ENCODE measurements at places on chromosomes 3 and 15. TPM values are rescaled to one million over a fixed set of nuclear protein-coding genes. Genes with fewer than 3 reads are reported as not detected.

DNA sequence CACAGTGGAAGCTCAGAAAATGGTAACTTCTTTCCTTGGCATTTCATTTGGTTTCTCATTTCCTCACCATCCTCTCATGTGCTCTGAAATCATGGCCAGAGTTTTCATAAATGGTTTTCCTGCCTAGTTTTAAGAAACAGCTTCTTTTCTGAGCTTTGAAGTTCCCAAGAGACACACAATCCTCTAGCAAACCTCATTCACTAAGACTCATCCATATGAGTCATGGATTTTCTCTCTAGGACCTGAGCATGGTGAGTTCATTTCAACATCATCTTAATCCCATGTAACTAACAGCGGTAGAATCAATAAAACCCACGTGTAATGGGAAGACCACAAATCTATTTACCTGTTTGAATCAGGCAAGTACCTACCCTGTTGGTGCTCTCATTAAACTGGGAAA lies 274.5 kb upstream of the LRTM1 start:
- DNase-seq, result no peak

GRCh38 chr3:96970211-96970610 lies 155.8 kb downstream of the EPHA6 start:
- no peak for DNase-seq

GRCh38 chr3:4343258-4343657 lies 40.1 kb downstream of the SETMAR start:
- no peak for DNase-seq

DNA sequence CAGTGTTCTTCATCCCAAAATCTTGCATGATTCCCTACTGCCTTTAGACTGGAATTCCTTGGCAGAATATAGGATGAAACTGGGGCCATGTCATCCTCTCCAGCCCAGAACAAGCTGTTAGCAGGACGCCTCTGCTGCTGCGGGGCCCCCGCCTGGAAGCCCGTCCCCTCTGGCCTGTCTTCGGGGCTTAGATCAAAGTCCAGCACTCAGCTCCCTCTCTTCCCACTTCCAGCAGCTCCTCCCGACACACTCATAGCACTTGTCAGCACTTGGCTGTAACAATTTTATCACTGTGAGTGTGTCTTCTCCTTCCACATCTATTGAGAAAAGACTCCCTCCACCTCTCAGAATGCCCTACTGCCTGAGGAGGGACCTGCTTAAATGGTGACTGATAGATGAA lies 112.0 kb upstream of the HACD2 start:
- DNase-seq, result no peak

DNA sequence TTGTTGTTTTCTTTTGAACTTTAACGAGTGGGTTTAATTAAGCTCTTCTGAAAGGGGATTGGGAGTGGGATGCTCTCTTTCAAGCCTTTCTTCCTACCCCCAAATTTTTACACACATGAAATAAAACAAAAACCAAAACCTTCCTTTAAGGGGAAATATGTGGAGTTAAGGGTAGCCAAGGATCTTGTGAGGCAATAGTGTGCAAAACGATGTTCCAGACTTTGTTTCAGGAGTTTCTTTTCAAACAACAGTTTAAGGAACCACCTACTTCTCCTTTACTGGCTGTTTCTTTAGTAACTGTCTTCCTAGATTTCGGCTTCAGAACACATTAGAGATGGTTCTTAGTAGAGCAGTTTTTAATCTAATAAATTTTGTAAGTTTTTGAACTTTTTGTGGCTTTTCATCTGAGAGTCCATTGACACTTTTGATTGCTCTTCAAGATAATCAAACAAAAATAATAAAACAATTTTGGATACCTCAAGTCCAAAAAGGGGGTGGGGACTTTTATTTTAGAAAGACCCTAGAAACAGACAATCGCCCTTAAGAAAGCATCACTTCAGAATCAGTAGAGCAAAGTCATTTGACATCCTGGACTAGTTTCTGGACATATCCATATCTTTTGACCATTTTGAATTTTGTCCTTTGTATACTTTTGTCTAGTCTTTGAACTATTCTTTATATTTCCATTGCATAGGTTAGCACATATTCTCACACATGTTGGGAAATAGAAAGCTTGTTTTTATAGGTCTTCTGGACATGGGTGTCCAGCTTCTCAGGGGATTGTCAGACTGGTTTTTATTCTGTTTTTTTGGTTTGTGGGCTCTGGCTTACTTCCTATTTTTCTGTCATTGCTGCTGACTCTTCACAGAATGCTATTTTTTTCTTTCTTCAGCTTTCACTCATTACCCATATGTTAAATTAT lies 6.0 kb downstream of the DIPK2A start:
- DNase-seq, result no peak

GRCh38 chr15:69031013-69032001 lies 16.8 kb downstream of the NOX5 start:
- peak; percentile 16 for DNase-seq

DNA sequence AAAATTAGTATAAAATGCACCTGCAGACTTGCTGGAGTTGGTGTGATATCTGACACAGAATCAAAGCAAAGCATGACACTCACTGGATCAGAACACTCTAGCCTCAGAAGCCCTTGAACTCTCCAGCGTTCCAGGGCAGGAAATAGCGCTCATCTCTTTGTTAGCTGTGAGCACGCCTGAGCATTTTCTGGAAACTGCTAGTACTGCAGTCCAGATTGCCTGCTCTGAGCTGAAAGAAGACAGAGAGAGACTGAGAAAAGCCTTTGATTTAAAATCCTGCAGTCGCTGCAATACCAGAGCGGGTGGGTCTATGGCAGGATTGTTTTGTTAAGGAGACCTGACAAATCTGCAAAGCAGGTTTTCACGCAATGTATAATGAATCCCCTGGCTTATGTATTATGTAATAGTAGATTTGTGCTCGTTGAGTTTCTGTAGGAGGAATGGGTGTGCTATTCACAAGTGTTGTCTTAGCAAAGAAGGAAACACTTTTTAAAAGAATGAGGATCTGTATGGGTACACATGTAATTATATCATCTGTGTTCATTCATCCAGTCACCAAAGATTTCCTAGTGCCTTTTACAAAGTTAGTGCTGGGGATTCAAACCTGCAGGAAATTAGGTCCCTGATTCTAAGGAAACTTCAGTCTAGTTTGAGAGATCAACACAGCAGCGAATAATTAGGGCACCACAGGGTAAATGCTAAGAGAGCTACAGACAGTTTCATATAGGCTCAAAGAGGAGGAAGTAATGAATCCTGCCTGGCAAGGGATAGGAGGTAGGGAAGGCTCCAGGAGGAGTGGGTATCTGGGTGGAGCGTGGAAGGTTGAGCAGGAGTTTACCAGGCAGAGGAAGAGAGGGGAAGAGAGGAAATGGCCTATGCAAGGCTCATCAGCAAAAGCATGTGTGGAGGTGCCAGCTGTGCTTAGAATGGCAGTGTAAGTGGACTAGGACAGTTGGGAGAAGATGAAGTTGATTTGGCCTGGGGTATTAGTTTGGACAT lies 26.1 kb upstream of the MGLL start:
- no peak for DNase-seq

GRCh38 chr3:64262574-64263114 lies 37.4 kb upstream of the PRICKLE2 start:
- no peak for DNase-seq

DNA sequence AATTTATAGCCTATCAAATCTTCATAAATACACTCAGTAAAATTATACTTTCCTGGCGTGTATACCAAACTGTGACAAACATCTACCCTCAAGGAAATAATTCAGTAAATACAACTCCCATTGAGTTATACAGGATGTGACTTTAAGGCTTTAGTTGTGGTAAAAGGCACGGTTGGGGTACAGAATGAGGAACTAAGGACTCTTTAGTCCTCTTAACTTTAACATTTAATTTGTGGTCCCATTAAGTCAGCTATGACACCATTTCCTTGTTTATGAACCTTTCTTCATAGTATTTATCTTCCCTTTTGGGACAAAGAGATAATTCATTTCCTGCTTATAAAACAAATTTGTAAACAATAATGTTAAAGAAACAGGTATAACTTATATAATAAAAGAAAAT lies 30.2 kb downstream of the IFT80 start:
- DNase-seq, result no peak

DNA sequence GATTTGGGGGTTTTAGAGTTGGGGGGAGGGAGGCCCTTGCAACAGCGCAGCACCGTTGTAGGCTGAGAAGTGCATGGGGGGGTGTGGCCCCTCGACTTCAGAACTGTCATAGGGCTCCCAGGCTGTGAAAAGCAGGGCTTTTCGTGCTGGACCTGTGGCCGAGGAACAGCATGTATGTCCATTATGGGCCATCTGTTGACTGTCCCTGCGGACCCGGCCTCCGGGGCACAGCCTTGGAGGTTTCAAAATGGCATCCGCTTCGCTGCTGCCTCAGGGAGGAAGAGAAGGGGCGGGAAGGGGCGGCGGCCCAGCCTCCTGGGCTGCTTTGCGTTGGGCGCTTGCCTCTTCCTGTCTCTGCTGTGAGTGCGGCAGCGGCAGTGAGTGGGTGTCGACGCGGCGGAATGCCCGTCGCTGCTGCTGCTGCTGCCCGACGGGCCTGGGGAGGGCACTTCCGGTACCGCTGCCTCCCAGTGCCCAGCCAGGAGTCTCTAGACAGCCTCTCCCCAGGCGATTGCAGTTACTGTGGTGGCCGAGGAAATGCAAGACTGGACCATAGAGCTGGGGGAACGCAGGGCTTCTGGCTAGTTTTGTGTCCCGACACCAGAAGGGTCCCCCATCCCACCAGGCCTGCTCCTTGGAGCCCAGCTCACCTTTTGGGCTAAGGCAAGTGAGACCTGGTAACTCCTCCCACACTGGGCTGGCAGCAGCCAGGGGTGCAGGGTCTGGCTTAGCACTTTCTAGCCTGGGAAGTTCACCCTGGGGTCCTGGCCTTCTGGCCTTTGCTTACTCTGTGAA lies 1.9 kb downstream of the GNAI2 start:
- DNase-seq, result peak; percentile 83

GRCh38 chr3:30146978-30147377 lies 459.4 kb upstream of the TGFBR2 start:
- DNase-seq, result no peak

DNA sequence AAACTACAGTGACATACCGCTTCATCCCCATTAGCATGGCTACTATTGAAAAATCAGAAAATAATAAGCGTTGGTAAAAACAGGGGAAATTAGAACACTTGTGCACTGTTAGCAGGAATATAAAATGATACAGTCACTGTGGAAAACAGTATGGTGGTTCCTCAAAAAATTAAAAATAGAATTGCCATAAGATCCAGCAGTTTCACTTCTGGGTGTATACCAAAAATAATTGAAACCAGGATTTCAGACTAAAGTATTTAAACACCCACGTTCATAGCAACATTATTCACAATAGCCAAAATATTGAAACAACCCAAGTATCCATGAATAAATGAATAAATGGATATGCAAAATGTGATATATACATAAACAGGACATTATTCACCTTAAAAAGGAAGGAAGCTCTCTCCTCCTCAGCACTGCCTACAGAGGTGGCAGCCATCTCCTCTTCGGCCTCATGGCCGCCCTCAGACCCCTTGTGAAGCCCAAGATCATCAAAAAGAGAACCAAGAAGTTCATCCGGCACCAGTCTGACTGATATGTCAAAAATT lies 34.1 kb downstream of the NGLY1 start:
- no peak for DNase-seq

Gene ARHGEF26
- total RNA-seq, result 34.7 TPM

Gene LTF
- total RNA-seq, result 2.4 TPM

Gene ACTC1
- total RNA-seq, result 0.49 TPM

Gene KNG1
- total RNA-seq, result not detected

Gene DPPA4
- not detected for total RNA-seq

Gene IL20RB
- 288 TPM for total RNA-seq
